Right ventricle myocardium inferior (tissue), 1 donor: ENCODE measurements at places on chromosomes 5 and 9.

DNA sequence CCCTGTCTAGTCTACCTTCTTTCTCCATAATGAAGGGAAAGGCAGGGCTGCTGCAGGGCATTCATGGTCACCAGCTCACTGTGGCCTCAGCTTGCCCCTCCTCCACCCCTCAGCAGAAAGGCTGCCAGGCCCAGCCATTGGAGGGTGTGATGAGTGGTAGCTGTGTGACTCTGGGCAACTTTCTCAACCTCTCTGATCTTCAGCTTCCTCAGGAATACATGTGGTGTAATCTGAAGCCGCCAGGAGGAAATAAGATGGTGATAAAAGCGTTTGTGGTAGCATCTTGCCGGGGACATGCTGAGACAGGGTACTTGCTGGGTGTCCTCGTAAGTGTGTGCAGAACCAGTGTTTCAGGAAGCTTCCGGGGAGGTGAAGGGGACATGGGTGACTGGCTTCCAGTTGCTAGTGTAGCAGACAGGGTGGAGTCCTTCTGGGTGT lies 9.8 kb downstream of the CXCL14 start:
- DNase-seq, result no peak

- DNase-seq, result peak; percentile 72
Observed at GRCh38 chr9:82797534-82797933, 265.4 kb downstream of the RASEF start.

DNA sequence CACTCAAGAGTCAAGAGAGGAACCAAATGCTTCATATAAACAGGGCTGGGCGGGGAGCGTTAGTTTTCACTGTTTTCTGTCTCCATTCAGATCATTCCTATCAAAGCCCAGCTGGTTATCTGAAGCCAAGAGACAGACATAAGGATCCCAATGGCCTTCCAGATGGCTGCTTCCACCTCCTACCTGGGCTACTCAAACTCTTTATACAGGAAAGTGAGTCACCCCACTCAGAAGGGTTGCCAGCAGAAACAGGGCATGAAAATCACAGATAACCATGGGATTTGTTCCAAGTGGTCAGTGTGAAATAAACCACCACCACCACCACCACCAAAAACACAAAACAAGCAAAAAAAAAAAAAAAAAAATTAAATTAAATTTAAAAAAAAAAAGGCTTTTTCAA lies 5.5 kb downstream of the PRSS3 start:
- no peak for DNase-seq

DNA sequence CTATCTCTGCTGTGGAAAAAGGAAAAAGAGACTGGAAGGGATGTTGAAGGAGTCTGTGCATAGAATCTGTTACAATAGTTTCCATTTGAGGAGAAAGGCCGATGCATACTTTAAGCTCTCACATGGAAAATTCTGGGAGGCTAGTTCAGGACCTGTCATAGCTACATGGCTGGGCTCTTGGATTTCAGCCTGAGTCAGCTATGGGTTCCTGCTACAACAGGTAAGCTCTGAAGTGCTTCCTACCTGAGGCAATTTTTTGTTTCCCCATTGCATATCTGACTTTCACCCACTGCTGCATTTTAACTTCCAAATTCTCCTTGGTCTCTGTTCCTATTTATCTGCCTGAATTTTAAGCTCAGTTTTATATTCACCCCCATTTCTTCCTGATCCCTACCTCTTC lies 310.7 kb downstream of the RAB3C start:
- no peak for DNase-seq

- DNase-seq, result no peak
Observed at GRCh38 chr5:83340511-83340918, 131.0 kb upstream of the VCAN start.

DNA sequence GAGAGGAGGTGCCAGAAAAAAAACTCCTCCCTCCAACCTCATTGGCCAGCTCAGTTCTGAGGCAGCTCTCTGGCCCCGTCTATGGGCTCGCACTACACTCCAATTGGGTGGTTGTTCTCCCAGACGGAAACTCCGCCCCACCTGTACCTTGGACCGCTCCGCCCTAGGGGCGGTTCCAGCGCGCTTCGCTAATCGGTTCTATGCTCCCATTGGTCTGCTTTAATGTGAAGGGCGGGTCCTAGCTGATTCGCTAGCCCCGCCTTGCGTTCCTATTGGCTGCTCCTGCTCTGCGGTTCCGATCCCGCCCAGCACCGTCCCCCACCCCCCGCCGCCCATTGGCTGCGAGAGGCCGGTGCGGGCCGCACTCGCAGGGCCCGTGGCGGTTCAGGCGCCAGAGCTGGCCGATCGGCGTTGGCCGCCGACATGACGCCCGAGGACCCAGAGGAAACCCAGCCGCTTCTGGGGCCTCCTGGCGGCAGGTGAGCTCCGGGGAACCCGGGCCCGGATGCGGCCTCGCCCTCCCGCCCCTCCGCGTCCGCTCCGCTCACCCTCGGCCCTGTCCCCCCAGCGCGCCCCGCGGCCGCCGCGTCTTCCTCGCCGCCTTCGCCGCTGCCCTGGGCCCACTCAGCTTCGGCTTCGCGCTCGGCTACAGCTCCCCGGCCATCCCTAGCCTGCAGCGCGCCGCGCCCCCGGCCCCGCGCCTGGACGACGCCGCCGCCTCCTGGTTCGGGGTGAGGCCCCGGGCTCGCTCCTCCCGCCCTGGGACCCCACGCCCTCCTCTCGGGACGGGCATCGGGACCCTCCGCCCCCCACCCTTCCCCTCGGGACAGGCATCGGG lies at the start of gene SLC2A8:
Gene SLC2A8 (plus strand): TSS at position 362 of the 838 bp plus-strand sequence. CDS start 62 bp downstream, at position 424.
- peak; percentile 98 for DNase-seq

DNA sequence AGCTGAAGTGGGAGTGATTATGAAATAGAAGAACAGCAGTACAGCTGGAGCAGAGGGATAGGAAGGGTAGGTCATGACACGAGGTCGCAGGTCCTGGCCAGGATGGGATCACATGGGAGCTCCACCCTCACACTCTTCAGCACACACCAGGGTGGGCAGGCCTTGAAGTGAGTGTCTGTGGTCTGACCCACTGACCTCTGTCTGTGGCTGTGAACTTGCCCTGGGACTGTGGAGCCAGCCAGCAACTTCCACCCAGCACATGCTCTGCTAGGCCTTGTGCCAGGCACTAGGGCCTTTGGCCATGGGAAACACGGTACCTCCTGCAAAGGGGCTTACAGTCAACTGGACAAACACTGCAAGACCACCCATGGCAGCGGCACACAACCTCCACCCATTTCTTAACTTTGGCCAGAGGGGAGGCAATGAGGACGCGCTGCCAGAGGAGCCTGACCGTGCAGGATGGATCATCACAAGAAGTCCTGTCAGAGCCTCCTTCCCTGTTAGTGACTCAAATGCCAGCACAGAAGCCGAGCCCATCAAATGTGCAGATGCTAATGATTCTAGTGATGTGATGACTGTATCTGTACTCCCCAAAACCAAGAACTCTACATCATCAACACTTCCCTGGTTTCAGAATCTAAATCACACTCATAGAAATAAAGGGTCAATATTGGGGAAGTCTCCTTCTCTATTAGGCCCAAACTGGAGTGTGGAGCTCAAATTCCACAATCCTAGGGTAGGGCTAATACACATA lies 113.6 kb downstream of the DPYSL3 start:
- peak; percentile 76 for DNase-seq

- no peak for DNase-seq
Observed at GRCh38 chr5:123350742-123351141, 72.5 kb downstream of the CEP120 start.

- DNase-seq, result no peak
Observed at GRCh38 chr5:83540783-83541182, 69.2 kb downstream of the VCAN start.

DNA sequence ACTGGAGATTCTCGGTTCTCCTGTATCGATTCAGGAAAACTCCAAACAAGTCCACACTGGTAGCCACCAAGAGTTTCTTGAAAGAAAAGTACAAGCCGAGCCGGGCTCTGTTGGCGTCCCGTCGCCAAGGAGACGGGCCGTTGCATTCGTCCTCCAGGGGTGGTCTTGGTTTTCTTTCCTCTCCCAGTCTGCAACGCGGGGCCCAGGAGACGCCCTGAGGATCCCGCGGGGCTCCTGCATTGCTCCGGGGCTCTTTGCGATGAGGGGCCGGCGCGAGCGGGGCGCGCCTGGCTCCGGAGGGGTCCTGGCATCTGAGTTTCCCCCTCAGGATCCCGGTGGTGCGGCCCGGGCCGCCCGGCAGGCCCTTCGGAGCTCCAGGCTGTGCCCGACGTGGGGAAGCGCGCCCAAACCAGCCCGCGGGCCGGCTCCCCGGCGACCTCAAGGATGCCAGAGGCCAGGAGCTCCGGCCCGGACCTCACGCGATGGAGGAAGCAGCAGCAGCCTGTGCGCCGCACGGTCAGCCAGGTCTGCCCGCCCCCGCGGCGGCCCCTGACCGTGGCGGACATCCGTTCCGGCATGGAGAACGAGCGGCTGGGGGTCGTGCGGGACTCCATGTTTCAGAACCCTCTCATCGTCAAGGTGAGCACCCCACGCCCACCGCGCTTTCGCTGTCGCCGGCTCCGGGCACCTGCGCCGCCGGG lies at the start of gene CFAP77:
Gene CFAP77 (plus strand): TSS at position 384 of the 701 bp plus-strand sequence. CDS start 61 bp downstream, at position 445.
- DNase-seq, result peak; percentile 77

- DNase-seq, result no peak
Observed at GRCh38 chr9:87359958-87360601, 137.6 kb upstream of the DAPK1 start.

DNA sequence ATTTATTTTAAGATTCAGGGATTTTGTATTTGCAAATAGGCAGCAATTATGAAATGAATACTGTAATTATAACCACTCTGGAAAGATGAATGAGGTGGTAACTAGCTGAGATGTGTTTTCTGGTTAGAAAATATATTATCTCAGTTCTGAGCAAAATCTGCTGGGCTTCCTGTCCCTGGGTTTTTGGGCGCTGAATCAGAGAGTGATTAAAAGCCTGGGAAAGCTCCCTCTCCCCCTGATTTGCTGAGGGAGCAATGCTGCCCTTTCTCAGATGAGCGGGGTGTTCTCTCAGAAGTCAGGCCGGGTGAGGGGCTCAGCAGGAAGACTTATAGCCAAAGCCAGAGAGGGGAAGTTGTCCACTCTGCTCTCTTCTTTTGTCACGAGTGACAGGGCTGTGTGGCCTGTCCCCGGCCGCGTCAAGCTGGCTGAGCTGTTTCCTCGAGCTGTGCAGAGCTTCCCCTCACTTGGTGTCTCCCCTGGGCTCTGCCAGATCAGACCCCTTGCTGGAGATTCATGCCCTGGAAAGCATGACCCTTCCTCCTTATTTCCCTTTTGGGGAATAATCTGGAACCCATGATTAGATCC lies 39.8 kb upstream of the PITX1 start:
- no peak for DNase-seq

DNA sequence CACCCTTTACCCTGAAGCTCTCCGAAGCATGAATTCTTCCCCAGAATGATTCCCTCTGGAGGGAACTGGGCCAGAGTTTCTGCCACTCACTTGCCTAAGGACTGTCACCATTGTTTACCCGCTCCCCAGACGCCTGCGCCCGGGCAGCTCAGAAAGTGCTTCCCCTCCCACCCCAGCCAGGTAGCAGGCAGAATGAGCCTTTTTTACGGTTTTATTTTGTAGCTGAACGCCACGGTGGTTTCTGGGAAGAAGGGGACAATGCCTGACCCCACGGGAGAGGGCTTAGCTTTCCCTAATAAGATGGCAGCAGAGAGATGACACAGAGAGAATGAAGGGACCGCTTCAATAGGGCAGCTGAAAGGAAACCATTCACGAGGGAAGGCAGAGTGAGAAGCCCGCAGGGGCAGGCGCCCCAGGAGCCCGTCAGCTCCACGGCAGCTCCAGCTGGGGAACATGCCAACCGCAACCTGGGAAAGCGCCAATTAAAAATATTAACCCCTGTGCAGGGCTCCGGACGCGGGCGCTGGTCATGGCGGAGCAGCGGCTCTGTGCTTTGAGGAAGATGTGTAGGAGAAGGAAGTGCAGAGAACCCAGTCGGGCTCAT lies 20.4 kb upstream of the NTNG2 start:
- no peak for DNase-seq

GRCh38 chr5:27814983-27815382 lies 776.6 kb upstream of the CDH9 start:
- DNase-seq, result no peak
